ENCODE measurements at places on chromosomes 7 and 10.

DNA sequence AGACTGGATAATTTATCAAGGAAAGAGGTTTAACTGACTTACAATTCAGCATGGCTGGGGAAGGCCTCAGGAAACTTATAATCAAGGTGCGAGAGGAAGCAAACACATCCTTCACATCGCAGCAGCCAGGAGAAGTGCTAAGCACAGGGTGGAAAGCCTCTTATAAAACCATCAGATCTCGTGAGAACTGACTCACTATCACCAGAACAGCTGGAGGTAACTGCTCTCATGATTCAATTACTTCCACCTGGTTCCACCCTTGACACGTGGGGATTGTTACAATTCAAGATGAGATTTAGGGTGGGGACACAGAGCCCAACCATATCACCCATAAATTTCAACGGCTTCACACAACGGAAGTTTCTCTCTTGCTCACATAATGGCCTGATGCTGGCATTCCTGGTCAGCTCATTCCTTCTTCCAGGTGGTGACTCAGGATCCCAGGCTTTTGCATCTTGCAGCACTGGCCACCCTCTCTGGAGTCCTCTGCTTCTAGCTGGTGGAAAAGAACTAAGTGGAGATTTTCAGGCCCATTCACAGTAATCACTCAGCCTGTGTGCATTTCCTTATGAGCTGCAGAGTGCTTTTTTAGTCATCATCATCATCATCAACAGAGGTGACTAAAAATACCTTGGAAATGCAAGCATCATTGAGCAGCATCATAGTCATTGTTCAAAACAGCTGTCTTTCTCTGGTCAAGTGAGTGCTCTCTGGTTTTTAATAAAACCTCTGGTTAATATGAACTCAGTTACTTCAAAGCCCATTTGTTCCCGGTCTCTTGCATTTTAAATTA is 308.1 kb downstream of the SFMBT2 start:
- DNase-seq: no peak

DNA sequence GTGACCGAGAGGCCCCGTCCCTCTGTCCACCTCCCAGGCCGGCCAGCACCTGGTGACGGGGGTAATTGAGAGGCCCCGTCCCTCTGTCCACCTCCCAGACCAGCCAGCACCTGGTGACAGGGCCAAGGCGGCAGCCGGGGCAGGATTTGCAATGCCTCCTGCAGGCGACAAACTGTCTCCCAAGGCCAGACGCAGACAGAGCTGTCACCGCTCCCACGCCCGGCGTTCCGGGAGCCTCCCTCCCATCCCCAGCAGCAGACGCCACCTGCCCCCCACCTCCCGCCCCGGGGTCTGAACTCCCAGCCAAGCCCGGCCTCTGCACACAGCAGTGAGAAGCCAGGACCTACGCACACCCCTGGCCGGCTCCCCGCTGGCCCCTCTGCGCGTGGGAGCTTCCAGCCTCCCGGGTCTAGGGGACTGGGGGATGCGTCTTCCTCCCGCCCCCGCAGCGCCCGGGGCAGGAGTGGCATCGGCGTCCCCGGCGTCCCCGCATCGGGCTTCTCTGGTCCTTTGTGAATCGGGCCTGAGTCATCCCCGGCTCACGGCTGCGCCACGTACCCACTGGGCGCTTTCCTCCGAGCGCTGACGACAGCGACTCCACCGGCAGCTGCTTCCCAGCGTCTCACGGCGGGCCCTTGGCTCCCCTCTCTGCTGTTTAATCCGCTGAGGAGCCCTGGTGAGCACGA is 95.1 kb upstream of the DIP2C start:
- DNase-seq: peak; percentile 53

GRCh38 chr10:132941640-132942051 is 724 bp downstream of the CFAP46 start:
- DNase-seq: no peak

DNA sequence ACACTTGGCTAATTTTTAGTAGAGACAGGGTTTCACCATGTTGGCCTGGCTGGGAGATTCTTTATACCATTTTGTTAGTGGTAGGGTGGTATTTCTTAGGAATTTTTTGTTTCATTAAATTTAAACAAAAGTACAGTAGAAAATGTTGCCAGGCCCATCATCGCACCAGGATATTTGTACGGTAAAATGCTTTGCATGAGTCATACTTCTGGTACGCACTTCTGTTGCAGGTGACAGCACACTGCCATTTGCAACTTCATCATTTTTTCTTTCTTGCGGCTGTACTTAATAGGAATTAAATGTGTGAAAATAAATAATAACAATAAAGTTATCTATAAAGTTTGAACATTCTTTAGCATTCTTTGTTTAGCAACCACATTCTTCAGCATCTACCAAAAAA is 195.6 kb downstream of the SKAP2 start:
- no peak for DNase-seq

- no peak for DNase-seq
These were observed at the start of gene SLC29A4 for GRCh38 chr7:5282543-5283316. SLC29A4 (plus strand) TSS chr7:5282943; CDS start chr7:5287817, 4,874 bp downstream.

GRCh38 chr7:37930226-37930948 is 9.9 kb downstream of the EPDR1 start:
- no peak for DNase-seq
